ENCODE measurements at places on chromosomes 6 and 20.
A peak's percentile ranks its signal among the peaks of the same experiment; 100 is the strongest.

DNA sequence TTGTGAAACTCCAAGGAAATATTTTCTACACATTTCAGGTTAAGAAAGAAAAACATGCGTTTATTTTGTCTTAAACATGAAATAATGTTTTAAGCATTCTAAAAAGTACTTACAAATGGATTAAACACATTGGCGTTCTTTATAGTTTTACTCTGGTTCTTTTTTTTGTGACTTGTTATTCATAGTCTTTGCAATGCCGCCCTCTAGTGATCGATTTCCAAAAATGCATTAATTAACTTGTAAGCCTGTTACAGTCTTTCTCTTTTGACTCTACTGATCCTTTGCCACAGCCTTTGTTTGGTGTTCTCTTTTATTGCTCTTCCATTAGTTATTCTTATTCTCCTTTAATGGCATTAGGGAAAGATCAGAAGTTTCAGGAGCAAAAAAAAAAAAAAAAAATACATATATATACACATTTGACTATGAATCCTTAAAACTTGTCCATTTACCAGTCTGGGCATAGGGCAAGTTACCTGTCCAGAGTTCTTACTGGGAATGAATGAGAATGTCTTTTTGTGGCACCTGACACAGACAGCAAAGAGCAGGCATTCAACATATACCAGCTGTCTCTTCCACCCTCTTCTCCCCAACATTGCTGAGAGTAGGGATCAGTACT is 59.9 kb downstream of the MACROD2 start:
- no peak for DNase-seq

- peak; percentile 65 for DNase-seq
Measured at GRCh38 chr20:62367136-62367632, at the start of gene LAMA5. TSS of gene LAMA5 (minus strand) at chr20:62367312. CDS start at chr20:62367245, 67 bp downstream.

- no peak for DNase-seq
Measured at GRCh38 chr6:88919032-88919431, 44.4 kb downstream of the RNGTT start.

DNA sequence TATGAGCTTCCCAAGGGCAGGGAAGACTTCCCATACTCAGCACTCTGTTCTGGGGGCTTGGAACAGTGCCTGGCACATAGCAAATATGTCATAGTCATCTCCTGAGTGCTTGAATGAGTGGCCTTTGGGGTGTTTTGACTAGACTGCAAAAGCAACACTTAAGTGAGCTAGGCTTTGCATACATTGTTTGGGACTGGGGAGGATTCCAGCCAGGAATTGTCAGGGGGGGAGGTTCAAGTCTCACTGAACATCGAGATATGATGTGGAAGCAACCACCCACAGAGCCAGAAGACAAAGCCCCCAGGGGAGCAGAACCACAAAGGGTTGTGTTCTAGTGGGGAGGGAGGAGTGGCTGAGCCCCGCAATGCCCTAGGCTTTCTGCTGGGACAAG is 98.4 kb downstream of the SYCP2 start:
- no peak for DNase-seq

DNA sequence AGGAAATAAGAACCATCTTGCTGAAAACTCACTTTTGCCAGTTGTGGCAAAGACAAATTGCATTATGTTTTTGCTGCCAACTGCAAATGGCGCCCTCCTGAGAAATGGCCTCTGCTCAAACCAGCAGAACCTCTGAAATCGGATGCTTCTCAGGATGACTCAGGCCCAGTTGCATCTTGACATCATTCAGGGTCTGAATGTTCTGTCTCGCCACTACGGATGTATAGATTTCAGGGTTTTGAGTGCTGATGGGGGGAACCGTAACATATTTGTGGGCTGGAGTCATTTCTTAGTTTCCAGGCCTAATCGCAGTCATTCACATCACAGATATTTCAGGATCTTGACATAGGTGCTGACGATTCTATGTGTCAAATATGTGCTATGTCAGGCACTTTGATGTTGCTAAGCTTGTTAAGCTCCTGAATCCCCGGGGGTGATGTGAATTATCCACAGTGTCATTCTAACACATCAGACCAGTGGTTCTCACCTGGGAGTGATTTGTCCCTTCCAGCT is 207.1 kb downstream of the NFATC2 start:
- DNase-seq: no peak

All from progenitor cell of endocrine pancreas (in vitro differentiated cells).